Head of caudate nucleus (tissue), 42 donors: ENCODE measurements at places on chromosomes 1 and 21.

- peak; percentile 9 for DNase-seq
Measured at GRCh38 chr21:17610911-17611310, 1.8 kb downstream of the BTG3 start.

- no peak for DNase-seq
Measured at GRCh38 chr21:42819861-42820615, 59.3 kb downstream of the WDR4 start.

- DNase-seq, result no peak
Measured at GRCh38 chr1:210700511-210700910, 371.8 kb downstream of the HHAT start.

- no peak for DNase-seq
Measured at GRCh38 chr1:113930499-113931161, 1.5 kb downstream of the HIPK1 start.

GRCh38 chr1:53532912-53533311 lies 73.7 kb downstream of the DMRTB1 start:
- no peak for DNase-seq

GRCh38 chr21:33157303-33157702 lies 72.4 kb upstream of the IFNAR2 start:
- no peak for DNase-seq

DNA sequence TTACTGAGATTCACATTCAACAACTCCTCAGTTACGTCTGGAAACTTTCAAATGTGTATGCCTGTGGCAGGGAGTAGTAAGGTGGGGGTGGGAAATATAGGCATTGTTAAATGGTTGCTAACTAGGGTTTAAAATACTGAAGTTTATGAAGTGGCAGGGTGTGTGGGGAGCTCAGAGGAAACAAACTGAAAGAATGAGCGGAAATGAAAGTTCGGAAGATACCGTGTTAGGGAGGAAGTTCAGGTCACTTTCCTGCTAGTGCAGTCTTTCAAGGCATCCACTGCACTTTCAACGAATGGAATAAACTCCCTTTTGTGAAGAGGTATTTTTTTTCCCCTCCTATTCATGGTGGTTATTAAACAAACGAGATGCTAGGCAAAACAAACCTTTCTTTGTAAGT lies 19.7 kb downstream of the SYNJ1 start:
- no peak for DNase-seq

GRCh38 chr1:225746361-225747179 lies 31.1 kb upstream of the SRP9 start:
- DNase-seq, result peak; percentile 51

DNA sequence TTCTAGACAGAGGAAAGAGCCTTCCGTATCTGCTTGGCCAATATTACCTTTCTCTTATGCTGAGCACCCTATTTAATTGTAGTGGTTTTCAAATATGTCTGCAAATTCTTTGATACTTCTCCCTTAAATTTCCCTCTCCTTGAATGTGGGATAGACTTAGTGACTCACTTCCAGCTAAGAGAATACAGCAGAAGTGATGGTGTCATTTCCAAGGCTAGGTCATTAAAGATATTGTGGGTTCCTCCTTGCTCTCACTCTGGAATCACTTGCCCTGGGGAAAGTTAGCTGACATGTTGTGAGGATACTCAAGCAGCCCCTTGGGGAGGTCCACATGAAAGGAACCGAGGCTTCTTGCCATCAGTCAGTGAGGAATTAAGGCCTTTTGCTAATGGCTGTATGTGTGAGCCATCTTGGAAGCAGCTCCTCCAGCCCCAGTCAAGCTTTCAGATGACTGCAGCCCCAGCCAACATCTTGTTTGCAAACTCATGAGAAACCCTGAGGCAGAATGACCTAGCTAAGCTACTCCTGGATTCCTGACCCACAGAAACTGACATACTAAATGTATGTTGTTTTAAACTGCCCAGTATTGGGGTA lies 8.1 kb upstream of the CITED4 start:
- no peak for DNase-seq

- no peak for DNase-seq
Measured at GRCh38 chr1:208235982-208236761, 8.0 kb downstream of the PLXNA2 start.

DNA sequence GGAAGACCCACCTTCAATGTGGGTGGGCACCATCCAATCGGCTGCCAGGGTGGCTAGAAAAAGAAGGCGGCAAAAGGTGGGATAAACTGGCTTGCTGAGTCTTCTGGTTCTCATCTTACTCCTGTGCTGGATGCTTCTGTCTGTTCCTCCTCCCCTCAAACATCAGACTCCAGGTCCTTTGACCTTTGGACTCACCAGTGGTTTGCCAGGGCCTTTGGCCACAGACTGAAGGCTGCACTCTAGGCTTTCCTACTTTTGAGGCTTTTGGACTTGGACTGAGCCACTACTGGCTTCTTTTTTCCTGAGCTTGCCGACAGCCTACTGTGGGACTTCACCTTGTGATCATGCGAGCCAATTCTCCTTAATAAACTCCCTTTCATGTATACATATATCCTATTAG lies 55.9 kb downstream of the VCAM1 start:
- DNase-seq, result no peak

DNA sequence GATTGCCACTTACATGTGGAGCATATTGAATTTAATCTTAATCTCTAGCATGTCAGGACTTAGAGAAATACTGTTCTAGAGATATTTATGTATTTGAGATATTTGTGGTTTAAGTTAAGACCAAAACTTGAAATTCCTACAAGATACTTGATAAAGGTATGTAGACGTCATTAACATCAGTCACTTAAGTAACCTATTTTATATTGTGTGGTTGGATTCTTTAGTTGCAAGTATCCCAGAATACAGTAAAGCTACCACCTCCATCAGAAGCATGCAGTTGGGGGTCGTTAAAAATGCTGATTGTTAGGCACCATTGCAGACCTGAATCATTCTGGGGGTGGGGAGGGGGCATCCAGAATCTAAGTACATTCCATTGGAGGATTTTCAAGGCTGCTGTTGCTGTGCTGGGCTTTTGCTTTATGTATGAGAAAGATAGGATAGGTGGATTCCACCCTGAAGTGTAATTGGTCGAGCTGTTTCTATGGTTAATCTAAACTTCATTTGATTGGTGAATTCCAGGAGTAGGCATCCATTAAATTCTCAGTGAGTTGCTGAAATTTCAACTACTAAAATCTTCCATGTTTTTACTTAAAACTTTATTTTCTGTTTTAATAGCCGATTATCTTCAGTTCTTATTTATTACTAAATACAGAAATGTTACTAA lies 4.0 kb downstream of the H3-3A start:
- no peak for DNase-seq
